Stimulated activated CD4-positive, alpha-beta T cell treated with anti-CD3 and anti-CD28 coated beads, Interleukin-4, amount 100 ng/mL, for 1 hour (primary cell): ENCODE measurements at places on chromosomes 5 and 9.

DNA sequence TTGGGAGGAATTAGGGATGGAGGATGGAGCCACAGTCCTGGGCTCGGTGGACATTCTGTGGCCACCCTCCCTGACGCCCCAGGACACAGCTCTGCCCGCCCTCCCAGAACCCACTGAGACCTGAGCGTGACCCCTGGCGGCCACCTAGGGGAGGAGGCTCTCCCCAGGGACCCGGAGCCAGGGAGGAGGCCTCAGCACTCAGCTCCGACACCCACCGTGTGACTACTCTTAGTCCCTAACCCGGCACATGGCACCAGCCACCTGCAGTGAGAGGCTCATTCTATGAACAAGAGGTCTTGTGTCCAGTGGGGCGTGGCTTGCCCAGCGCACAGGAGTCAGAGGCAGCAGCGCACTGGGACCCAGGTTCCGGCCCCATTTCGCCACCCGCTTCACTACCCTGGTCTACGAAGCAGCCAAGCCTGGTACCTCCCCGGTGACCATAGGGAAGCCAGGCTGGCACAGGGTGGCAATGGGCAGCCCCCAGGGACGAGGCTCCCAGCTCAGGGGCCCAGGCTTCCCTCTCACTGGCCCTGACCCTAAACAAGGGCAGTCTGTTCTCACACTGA is 10.2 kb downstream of the SARDH start:
- no peak for DNase-seq

DNA sequence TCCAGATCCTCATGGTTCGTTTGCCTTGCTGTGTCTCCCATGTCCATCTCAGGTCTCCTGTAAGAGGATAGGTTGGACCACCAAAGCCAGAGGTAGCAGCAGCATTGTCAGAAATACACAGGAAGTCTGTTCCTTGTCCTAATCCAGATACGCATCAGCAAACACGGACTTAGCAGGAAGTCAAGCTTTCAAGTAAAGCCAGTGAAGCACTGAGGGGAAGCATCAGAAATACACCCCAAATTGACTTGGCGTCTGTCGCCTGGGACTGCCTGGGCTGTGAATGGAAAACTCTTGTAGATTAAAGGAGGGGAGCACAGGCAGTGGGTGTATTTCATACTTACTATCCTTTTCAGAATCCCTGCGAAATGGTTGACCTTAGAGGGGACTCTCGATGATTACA is 171.3 kb downstream of the PSAT1 start:
- DNase-seq, result no peak

DNA sequence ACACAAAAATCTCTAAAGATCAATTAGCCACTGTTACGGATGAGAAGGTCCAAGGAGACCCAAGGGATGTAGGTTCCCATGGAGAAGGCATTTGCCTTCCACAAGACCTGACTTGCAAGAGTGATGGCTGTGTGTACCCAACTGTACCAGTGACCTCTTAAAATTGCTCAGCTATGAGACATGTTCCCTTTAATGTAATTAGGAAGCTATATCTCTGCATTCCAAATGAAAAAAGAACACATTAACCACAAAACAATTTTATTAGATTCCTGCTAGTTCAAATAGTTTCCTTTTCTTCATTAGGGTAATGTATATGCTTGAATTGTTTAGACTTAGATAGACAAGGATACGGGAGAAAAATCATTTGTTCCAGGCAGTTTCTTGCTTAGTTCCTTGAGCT is 3.3 kb downstream of the OR2Y1 start:
- no peak for DNase-seq

- DNase-seq, result no peak
Observed at GRCh38 chr5:80082281-80082680, 47.1 kb downstream of the THBS4 start.

DNA sequence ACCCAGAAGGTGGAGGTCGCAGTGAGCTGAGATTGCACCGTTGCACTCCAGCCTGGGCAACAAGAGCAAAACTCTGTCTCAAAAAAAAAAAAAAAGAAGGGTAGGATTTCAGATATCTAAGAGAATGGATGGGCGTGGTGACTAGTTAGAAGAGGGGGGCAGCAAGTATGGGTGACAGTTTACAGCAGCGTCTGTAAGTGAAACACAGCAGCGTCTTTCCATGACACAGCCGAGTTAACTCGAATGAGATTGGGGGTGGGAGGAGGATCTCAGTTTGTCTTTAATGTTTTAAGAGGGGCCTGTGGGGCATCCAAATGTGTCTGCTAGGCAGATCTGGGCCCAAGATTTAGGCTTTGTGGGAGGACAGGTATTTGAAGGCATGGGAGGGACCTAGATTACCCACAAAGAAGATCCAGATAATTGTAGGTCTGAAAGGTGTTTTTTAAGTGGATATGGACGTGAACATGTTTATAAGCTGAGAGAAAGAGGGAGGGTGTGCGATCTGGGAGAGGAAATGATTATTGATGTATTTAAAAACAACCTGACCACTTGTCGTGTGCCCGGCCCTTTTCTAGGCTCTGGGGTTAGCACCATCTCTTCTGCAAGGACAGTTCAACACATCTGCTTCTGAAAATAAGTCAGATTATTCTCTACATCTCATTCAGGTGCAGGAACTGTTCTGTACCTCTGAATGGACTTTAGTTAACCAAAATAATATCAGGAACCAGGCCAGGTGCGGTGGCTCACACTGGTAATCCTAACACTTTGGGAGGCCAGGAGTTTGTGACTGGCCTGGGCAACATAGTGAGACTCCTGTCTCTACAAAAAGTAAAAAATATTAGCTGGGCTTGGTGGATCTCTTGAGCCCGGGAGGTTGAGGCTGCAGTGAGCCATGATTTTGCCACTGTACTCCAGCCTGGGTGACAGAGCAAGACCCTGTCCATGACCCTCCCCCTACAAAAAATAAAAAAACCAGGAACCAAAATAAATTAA is 2.5 kb downstream of the CEP78 start:
- DNase-seq, result no peak

- DNase-seq, result no peak
Observed at GRCh38 chr5:110738503-110738811, 350 bp upstream of the SLC25A46 start.

- DNase-seq, result peak; percentile 39
Observed at GRCh38 chr5:96896806-96897205, 20.5 kb downstream of the ERAP2 start.

GRCh38 chr9:128819716-128820664 is 1.7 kb downstream of the ENDOG start:
- DNase-seq, result no peak

DNA sequence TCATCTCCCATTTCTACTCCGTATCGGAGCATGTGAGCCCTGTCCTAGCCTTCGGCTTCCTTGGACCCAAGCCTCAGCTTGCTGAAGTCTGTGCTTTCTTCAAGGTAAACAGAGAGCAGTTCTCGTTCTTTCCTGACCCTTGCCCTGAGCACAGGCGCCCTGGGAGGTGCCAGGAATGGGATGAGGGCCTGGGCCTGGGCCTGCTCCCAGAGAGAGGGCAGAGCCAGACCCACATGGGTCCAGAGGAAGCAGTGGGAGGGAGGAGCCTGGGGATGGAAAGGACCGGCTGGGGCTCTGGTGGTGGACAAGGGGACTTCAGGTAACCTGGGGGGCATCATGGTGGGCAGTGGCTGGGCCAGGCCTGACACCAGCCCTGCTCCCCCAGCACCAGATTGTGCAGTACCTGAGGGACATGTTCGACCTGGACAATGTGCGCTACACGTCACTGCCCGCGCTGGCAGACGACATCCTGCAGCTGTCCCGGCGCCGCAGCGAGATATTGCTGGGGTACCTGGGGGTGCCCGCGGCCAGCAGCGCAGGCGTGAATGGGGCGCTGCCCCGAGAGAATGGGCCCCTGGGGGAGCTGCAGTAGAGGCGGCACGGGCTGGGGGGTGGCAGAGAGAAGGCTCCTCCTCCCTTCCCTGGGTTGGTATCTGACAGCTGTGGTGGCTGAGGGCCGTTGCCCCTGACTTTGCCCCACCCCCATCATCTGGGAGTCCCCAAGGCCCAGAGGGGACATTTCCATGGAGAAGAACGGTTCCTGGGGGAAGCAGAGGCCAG is 10.9 kb upstream of the DOLPP1 start:
- no peak for DNase-seq

DNA sequence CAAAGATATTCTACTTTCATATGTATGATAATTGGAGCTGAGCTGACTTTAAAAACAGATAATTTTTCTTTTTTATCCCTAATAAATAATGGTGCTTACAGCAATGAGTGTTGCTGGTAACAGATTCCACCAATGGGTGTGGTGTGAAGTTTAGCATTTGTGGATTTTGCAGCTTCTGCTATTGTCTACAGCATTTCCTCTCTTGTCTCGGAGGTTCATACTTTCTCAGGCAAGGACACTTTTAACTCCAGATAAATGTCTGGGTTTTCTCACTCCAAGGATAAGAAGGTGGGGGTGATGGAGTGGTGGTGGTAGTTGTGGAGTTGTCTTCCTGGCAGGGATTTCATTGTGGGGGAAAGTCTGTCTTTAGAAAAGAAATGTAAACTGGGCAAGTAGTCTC is 120.0 kb upstream of the CDKN2B start:
- no peak for DNase-seq

DNA sequence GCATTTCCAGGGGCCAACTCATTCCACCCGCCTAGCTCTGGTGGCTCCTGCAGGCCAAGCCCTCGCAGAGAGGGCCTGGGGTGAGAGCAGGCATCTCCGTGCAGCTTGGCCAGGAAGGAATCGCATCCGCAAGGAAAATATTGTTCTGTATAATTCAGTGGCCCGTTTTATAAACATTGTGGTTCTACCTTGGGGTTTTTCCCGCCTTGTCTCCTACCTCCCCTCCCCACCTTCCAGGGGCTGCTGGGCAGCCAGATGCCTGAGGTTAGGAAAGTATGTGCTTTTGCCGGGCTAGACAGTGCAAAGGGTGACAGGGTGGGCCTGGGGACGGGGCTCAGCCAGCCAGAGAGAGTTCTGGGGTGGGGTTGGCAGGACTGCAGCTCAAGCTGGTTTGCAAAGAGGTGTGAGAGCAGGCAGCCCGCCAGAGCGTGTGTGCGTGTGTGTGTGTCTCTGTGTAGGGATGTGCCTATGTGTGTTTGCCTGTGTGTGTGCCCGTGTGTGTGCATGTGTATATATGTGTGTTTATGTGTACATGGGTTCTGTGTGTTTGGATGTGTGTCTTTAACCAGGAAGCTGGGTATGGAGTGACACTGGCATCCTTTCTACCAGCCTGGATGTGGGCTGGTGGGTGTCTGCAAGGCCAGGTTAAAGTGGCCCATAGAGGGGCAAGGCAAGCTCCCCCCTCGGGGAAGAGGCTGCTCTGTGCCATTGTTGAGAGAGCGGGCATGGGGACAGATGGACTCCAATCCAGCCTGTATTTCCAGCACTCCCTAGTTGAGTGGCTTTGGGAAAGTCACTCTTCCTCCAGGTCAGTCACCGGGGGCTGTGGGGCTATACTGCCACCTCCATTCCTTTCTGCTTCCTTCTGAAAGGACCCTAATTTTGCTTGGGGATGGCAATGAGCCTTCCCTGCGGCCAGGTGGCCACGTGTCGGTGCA is 10.6 kb upstream of the SLC2A6 start:
- no peak for DNase-seq

- no peak for DNase-seq
Observed at GRCh38 chr5:172071309-172071875, 65.0 kb upstream of the FBXW11 start.

- no peak for DNase-seq
Observed at GRCh38 chr5:3310541-3311261, 284.9 kb upstream of the IRX1 start.

GRCh38 chr5:137114529-137114928 is 384.6 kb downstream of the SPOCK1 start:
- DNase-seq, result no peak

DNA sequence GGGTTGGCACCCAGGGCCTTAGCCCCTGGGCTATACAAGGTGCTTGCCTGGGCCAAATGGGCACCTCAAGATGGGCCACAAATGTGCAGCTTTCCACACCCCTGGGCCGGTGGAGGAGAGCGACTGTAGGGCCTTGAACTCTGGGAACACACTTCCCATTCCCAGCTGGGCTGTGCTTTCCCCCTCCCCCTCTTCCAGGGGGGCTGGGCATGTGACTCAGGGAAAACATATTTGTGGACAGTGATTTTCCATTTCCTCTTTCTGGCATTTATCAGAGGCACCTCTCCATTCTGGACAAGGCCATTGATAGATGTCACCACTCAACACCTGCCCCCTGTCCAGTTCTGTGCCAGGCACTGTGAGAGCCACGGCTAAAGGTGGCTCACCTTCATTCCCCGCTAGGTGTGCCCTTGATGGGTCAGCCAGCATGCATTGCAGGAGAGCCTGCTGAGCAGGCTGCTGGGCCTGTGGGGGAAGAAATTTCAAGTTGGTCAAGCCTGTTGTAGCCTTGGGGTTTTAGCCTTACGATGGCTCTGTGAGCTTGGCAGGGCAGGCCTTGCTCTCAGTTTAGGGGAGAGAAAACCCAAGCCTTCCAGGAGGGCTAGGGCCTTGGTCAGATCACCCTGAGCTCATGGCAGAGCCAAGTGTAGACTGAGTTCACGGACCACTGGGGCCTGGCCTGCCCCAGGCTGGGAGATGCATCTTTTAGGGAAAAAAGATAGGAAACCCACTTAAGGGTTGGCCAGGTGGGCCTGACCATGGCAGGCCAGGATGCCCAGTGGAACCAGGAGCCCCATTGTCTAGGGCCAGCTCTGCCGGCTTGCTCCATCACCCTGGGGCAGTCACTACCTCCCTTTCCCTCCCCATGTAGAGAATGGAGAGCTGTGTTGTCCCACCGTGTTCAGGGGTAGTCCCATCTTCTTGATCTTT is 113.9 kb downstream of the DAB2IP start:
- DNase-seq, result no peak

DNA sequence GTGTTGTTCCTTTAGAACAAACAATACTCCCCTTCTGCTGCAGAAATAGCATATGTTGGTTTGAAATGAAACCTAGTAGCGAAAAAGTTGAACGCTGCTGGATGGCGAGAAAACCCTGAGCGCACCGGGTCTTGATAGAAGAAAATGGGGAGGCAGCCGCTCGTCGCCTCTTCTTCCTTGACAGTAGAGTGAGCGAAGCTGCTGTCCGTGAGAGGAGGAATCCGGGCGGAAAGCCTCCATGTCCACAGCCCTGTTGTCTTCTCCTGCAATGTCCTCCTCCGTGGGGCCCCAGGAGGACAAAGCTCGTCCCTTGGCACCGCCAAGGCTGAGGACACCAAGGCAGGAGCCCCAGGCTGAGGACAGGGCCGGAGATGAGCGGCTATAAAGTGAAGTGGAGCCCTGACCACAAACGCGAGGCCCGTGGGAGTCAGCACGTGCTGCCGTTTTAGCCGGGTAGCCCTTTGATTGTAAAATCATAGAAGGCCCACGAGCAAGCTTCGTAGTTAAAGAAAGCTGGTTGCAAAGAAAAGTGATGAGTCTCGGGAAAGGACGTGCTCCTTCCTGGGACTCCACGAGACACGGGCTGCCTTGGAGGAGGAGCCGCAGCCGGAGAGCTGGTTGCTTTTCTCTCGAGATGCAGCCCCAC is 35.6 kb downstream of the MRPL36 start:
- no peak for DNase-seq

DNA sequence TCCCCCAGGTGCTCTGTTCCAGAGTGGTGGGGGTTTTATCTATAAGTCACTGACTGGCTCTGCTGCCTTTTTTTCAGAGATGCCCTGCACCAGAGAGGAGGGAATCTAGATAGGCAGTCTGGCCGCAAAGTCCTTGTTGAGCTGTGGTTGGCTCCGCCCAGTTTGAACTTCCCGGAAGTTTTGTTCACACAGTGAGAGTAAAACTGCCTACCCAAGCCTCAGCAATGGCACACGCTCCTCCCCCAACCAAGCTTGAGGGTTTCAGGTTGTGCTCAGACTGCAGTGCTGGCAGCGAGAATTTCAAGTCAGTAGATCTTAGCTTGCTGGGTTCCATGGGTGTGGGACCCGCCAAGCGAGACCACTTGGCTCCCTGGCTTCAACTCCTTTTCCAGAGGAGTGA is 1428.6 kb downstream of the MAT2B start:
- DNase-seq, result no peak

GRCh38 chr5:181185560-181185959 is 19.4 kb downstream of the TRIM7 start:
- DNase-seq, result no peak
